ENCODE measurements at places on chromosomes 16 and 17. TPM values are rescaled to one million over a fixed set of nuclear protein-coding genes. Genes with fewer than 3 reads are reported as not detected.

Gene WDR81
- total RNA-seq = 11.1 TPM

Gene TNFRSF13B
- not detected for total RNA-seq

Gene CTU2
- total RNA-seq = 10.1 TPM

Gene CACNG5
- not detected for total RNA-seq

Gene LPCAT2
- 5.1 TPM for total RNA-seq

Gene C17orf50
- not detected for total RNA-seq

Gene MYL4
- 0.87 TPM for total RNA-seq

Gene GP1BA
- not detected for total RNA-seq

Gene COASY
- total RNA-seq = 7.5 TPM

Gene C1QTNF1
- total RNA-seq = 10.5 TPM

Gene CCL1
- not detected for total RNA-seq

Gene SUMO2
- 135 TPM for total RNA-seq

Gene SEZ6
- total RNA-seq = not detected

Gene CXCL16
- 0.54 TPM for total RNA-seq

Gene SLC6A2
- 0.11 TPM for total RNA-seq

Gene XYLT1
- 0.26 TPM for total RNA-seq

Gene AMZ2
- total RNA-seq = 29.6 TPM

Gene UMOD
- not detected for total RNA-seq

Gene CTRL
- 0.33 TPM for total RNA-seq

Gene MYCBPAP
- 0.77 TPM for total RNA-seq

Gene CACNG1
- not detected for total RNA-seq

Gene ERBB2
- total RNA-seq = 0.76 TPM

Gene HES7
- not detected for total RNA-seq

Gene TBC1D26
- not detected for total RNA-seq

Gene CES5A
- total RNA-seq = not detected

Gene ASPA
- total RNA-seq = not detected

Gene SDK2
- not detected for total RNA-seq

Gene TPSD1
- total RNA-seq = not detected

Gene TIGD7
- 4.4 TPM for total RNA-seq

Gene SLC13A2
- total RNA-seq = not detected

Gene WNT3
- total RNA-seq = 0.86 TPM

Gene ABCC3
- 0.11 TPM for total RNA-seq

Gene TP53TG3D
- 0.11 TPM for total RNA-seq

Gene GNG13
- total RNA-seq = not detected

Gene CES1
- total RNA-seq = 0.65 TPM

Gene OR4D1
- not detected for total RNA-seq

Gene SCNN1B
- 14.5 TPM for total RNA-seq

Gene CDH16
- total RNA-seq = not detected

Gene TSC2
- total RNA-seq = 28.2 TPM

Gene SLC4A1
- not detected for total RNA-seq

Gene BAIAP2
- total RNA-seq = 45.2 TPM

Gene CCDC154
- total RNA-seq = 0.17 TPM
